ENCODE measurements at places on chromosomes 5 and 9. TPM values are rescaled to one million over a fixed set of nuclear protein-coding genes. Genes with fewer than 3 reads are reported as not detected.

- no peak for DNase-seq
Measured at GRCh38 chr5:25458628-25459027, 813.9 kb upstream of the CDH10 start.

GRCh38 chr5:87307796-87308423 lies 40.2 kb downstream of the RASA1 start:
- no peak for DNase-seq

DNA sequence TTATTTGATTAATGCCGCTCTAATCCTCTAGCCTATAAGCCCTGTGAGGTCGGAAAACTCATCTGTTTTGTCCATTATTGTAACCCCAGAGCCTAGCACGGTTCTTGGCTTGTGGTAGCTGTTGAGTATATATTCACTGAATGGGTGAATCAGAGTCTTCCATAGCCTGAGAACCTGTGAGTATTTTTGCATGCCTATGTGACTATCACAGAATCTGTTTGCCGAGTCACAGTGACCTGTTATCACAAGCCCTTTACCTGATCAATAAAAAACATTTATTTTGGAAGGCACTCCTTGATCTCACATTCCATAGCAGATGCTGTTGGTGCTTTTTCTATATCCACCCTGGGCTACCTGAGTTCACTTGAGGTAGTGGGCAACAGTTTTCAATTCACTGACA lies 125.0 kb upstream of the STC2 start:
- no peak for DNase-seq

GRCh38 chr5:94693043-94693822 lies 74.8 kb downstream of the SLF1 start:
- peak; percentile 56 for DNase-seq

Gene KCNT1
- total RNA-seq, result not detected

Gene ZBTB5
- total RNA-seq, result 13.5 TPM

Gene TUT7
- total RNA-seq, result 75.4 TPM

- DNase-seq, result no peak
Measured at GRCh38 chr5:75367401-75367800, 30.4 kb downstream of the HMGCR start.

Gene GDA
- total RNA-seq, result not detected

Gene FSTL4
- 0.57 TPM for total RNA-seq

GRCh38 chr9:107439991-107440456 lies 49.5 kb downstream of the KLF4 start:
- no peak for DNase-seq

GRCh38 chr9:114746591-114747346 lies 59.1 kb downstream of the TNFSF15 start:
- no peak for DNase-seq

DNA sequence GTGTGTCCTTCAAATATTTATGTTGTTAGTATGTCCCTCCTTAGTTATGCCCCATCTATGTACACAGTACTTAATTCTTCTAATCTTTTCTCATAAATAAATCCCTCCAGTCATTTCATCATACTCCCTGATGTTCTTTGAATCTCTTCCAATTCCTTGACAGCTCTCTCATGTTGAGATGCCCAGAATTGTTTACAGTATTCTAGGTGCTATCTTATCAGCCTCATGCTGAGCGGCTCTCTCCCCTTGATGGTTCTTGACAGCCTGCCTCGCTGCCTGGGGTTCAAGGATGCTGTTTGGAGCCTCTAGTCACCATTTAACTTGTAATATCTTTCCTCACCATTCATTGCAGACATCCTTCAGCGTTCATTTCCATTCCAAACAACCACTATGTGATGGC lies 799.2 kb downstream of the BRINP1 start:
- no peak for DNase-seq

GRCh38 chr5:59598547-59598874 lies 295.0 kb downstream of the PDE4D start:
- DNase-seq, result no peak

GRCh38 chr5:14364096-14364495 lies 217.5 kb upstream of the OTULINL start:
- no peak for DNase-seq

GRCh38 chr9:111502506-111502905 lies 18.3 kb upstream of the ECPAS start:
- DNase-seq, result no peak

Gene HTR4
- total RNA-seq, result not detected

Data from CD4-positive, CD25-positive, alpha-beta regulatory T cell (primary cell).